ENCODE measurements at places on chromosomes 12 and 14.

DNA sequence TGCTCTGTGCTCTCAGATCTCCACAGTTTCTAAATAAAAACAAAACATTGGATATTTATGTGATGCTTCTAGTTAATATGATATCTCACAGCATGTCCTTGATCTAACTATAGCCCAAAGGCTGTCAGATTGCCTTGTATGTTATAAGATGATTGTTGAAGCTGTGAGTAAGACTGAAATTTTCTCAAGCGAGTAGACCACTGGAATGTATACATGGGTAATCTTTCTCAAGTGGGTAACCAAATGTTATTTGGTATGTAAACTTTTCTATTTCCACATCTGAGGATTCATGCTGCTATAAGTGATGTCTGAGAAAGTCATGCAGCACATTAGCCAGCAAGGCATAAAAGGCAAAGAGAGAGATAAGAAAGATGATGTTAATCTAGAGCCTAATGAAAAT, 886.7 kb downstream of the NRXN3 start:
- DNase-seq: no peak

GRCh38 chr14:85576848-85577542, 47.1 kb downstream of the FLRT2 start:
- DNase-seq: no peak

DNA sequence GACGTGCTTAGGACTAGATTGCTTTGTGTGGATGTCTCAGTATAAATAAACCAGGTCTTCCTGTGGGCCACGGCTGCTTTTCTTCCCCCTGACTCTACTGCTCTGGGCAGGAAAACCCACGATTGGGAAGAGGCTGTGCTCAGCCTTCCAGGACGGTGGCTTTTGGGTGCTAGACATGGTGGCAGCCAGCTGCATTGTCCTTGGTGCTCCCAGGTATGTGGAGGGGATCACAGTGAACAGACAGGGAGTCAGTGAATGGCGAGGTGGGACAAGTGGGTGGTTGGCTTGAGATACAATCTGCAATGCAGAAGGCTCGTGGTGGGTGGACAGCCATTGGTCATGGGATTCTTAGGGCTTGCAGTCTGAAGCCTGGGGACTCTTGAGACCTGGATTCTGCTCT, 366.3 kb downstream of the AACS start:
- DNase-seq: no peak

DNA sequence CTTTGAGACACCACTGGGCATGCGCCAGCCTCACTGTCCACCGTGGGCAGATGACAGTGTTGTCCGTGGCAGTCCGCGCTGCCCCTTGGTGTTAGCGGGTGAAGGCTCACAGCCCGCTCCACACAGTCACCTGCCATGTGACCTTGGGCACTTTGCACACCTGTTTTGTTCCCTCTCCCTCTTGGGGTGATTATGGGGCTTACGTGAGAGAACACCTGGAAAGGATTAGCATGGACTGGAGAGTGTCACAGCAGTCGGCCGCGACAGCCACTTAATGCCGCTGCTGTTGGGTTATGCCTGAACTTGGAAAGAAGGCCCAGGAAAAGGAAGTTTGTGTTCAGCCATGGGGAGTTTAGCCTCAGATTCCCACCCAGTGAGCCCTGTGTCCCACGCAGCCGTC, 94.2 kb downstream of the DDX51 start:
- peak; percentile 57 for DNase-seq

DNA sequence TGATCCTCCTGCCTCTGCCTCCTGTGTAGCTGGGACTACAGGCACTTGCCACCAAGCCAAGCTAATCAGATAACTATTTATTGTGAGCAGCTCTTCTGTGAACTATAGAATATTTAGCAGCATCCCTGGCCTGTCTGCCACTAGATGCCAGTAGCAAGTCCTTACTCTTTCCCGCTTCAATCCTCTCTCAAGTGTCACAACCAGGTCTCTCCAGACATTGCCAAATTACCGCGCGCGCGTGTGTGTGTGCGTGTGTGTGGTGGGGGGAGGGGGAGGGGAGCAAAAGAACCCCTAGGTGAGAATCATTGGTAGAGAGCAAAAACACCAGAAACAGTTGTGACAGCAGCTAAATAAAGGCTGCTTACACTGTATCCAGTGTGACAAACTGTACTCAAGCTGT, 49.9 kb downstream of the PPP2R5E start:
- DNase-seq: peak; percentile 16

DNA sequence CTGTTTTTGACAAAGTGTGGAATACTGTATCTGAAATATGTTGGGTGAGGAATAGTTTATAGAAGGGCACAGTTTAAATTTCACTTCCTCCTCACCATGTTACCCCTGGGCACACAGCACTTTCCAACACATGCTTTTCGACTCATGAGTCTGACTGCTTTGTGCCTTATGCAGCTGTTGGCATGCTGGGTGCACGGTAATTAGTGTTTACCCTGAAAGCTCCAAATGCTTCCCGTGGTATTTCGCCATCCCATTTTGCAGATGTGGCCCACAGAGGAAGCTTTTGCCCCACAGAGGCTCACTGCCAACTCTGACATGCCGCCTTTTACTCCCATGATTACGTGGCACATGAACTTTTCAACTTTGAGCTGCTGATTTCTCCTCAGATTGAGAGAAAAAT, 168.6 kb downstream of the PRKCH start:
- DNase-seq: no peak

GRCh38 chr14:44941591-44941990, 20.2 kb downstream of the KLHL28 start:
- DNase-seq: no peak
